ENCODE measurements at places on chromosomes 13 and 19.

- DNase-seq = no peak
Measured at GRCh38 chr13:67518785-67519184, 288.6 kb upstream of the PCDH9 start.

GRCh38 chr13:22226086-22226485 is 555.2 kb downstream of the FGF9 start:
- DNase-seq = no peak

GRCh38 chr19:20776083-20777076 is at the start of gene ZNF66:
Gene ZNF66, plus strand, starts transcription at chr19:20776304. Its CDS starts 144 bp downstream, at chr19:20776448.
- peak; percentile 71 for DNase-seq

DNA sequence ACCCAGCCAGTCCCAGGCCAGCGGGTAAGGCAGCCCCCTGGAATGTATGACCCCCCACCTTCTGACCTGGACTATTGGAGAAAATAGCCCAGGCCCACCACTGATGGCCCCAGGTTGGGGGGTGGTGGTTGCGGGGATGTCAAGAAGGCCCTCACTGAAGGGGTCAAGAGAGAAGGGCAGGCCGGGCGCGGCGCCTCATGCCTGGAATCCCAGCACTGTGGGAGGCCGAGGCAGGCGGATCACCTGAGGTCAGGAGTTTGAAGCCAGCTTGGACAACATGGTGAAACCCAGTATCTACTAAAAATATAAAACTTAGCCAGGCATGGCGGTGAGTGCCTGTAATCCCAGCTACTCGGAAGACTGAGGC is 1.5 kb upstream of the ADAMTSL5 start:
- no peak for DNase-seq

DNA sequence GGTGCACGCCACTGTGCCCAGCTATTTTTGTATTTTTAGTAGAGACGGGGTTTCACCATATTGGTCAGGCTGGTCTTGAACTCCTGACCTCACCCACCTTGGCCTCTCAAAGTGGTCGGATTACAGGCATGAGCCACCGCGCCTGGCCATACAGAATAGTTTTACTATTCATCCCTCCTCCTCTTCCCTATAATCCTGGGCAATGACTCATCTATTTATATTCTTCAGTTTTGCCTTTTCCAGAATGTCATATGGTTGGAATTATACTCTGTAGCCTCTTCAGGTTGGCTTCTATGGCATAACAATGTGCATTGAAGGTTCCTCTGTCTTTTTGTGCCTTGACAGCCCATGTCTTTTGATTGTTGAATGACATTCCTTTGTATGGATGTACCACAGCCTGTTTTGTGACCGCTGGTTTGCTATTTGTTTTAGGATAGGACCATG is 22.2 kb upstream of the LRP3 start:
- no peak for DNase-seq

- DNase-seq = no peak
Measured at GRCh38 chr13:70183041-70183440, 74.8 kb upstream of the KLHL1 start.

DNA sequence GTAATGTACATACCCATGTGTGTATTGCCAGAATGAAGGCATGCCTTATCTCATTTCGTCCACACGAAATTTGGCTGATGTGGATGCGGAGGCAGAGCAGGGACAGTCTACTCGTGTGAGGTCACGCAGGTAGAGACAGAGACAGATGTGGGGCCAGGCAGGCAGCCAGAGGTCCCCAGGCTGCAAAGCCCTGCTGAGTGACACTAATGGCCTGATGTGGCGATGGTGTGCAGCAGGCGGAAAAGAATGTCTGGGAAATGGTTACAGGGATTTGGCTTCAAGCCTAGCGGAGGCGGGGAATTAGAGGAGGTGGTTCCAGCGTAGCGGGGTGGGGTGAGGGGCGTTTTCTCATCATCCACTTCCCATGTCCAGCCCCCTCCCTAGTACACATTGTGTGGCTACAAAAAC is 4.2 kb upstream of the IZUMO2 start:
- DNase-seq = no peak

GRCh38 chr19:10499550-10500246 is 3.5 kb downstream of the KEAP1 start:
- DNase-seq = no peak

Measured in GM18507 (cell line).